SJCRH30 (cell line): ENCODE measurements at places on chromosomes 7 and 10. TPM values are rescaled to one million over a fixed set of nuclear protein-coding genes. Genes with fewer than 3 reads are reported as not detected.
A peak's percentile ranks its signal among the peaks of the same experiment; 100 is the strongest.

Gene GNGT1
- 0.48 and 0.65 TPM in 2 replicates for total RNA-seq

DNA sequence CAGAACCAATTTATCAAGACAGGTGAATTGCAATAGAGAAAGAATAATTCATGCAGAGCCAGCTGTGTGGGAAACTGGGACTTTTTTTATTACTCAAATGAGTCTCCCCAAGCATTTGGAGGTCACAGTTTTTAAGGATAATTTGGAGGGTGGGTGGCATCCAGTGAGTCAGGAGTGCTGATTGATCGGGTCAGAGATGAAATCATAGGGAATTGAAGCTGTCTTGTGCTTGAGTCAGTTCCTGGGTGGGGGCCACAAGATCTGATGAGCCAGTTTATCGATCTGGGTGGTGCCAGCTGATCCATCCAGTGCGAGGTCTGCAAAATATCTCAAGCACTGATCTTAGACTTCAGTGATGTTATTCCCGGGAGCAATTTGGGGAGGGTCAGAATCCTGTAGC, 9.9 kb upstream of the MYO1G start:
- no peak overlapping the region for H3K27ac ChIP-seq
- H3K4me3 ChIP-seq: no peak overlapping the region
- DNase-seq: no peak
- H3K27me3 ChIP-seq: no peaks in the 10 kb centered on the region
- peaks cover 10% of the 10 kb centered on the region for H3K4me1 ChIP-seq

GRCh38 chr7:50679218-50680007, 103.3 kb downstream of the GRB10 start:
- DNase-seq: no peak
- H3K4me1 ChIP-seq: no peaks in the 10 kb centered on the region
- peaks cover 11% of the 10 kb centered on the region; the same call in 1 of the 2 replicates for H3K27me3 ChIP-seq
- H3K36me3 ChIP-seq: no peaks in the 10 kb centered on the region
- H3K27ac ChIP-seq: no peak overlapping the region
- H3K4me3 ChIP-seq: no peak overlapping the region

- no peaks in the 10 kb centered on the region for H3K27me3 ChIP-seq
- no peak overlapping the region for H3K27ac ChIP-seq
- H3K4me1 ChIP-seq: no peaks in the 10 kb centered on the region
- H3K4me3 ChIP-seq: no peak overlapping the region
Observed at GRCh38 chr10:87849001-87849400, 14.3 kb downstream of the KLLN start.

DNA sequence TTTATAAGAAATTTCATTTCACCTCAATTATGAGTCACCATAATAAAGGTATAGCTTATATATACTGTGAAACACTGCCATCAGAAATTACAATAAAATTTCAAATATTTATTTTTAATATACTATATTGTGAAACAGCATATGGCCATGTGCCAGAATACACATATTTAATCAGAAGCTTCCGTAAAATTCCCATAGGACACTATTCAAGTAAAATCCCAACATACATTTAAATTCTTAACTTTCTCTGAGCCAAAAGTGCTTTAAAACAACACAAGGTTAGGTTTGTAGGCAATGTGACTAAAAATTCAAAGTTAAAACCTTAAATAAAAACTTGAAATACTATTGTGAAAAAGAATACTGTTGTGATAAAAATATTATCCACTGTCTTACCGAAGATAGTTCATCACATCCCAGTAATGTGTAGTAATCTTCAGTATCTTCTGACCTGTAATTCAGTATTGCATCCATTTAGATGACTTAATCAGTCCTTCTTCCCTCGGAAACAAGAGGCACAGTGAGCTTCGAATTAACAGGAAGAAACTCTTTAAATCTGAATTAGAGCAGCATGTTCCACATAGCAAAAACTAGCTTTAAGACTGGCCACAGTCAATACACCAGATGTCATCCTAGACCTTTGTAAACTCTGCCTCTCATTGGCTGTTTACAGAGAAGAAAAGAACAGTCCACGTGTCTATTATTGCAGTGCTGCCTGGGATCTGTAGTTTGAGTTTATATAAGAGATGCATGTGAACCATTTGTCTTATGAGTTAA, at the start of gene DNAJC12:
Gene DNAJC12, minus strand, starts transcription at position 648 of the 774 bp plus-strand sequence. Its CDS starts 177 bp downstream, at position 471.
- no peaks in the 10 kb centered on the region; the same call in 1 of the 2 replicates for H3K4me1 ChIP-seq
- H3K27ac ChIP-seq: peak within 1 kb of the TSS; percentile 28
- no peaks in the 10 kb centered on the region for H3K36me3 ChIP-seq
- peak; percentile 76 for DNase-seq
